ENCODE measurements at places on chromosomes 4 and X.

- DNase-seq, result no peak
Observed at GRCh38 chrX:32514986-32515385, 696.4 kb downstream of the DMD start.

DNA sequence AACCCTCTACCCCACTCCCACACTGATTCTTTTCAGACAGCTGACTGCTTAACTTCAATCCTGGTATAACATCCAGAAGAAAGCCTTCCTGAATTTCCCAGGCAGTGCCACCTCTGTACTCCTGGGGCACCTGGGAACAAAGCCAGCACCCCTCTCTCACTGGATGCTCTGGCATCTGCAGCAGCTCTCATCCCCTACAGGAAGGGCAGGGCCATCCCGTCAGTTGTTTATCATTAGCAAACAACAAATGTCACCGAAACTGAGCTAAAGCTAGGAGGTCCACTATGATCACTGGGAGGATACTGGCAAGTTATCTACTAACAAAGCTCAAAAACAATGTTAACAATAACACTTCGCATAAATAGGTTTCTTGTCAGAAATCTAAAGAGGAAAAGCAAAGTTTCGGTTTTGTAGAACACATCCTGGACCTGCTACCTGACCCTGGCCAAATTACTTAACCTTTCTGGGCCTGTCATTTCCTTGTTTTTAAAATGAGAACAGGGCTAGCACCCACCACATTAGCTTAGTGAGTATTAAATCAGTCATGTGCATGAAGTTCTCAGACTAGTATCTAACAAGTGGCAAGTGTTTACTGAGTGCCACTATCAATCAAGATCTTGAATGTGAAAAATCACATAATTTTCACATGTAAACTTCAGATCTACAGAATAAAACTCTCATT is 86.6 kb downstream of the NR3C2 start:
- DNase-seq, result no peak

DNA sequence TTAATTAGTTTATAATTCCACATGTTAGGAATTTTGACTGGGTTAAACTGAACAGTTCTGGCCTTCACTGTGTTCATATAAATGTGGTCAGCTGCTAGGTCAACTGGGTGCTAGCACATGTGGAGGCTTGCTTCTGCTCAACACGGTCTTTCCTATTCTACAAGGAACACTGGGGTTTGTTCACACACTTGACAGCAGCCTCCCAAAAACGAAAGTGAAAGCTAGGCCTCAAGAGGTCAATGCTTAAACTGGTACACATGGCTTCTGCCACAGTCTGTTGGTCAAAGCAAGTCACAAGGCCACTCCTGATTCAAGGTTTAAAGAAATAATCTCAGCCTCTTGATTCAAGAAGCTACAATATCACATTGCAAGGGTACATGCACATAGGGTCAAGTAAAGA is 126.5 kb downstream of the QDPR start:
- no peak for DNase-seq

DNA sequence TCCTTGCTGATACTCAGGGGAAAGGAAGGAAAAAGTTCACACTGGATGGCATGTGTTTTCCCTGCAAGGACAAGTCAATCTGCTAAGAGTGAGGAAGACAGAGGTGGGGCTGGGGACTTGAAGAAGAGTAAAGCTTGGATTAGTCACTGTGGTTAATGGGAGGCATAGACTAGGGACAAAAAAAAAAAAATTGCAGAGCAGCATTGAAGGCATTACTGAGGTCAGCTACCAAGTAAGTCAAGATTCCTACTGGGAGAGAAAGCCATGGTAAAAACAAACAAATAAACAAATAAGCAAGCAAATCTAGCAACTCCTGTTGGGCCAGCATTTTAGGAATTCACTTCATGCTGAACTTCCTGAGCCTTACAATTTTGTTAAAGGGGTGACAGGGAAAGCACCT is 58.2 kb upstream of the GPC4 start:
- DNase-seq, result no peak

DNA sequence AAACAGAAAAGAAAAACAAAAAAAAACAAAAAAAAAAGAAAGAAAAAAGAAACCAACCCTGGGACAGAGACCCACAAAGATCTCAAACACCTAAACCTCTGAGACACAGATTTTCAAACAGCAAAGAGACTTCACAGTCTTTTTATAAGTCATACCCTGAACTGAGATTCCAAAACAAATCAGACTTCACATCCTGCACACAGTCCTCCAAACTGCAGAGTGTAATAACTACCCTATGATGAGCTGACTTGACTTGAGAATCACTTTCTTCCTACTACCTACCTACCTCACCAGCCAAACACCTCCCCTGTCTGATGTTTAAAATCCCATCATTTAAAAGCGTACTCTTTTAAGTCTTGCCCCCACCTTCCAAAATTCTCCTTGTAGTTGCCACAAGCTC is 25.2 kb upstream of the GLOD5 start:
- DNase-seq, result no peak

- DNase-seq, result no peak
Observed at GRCh38 chrX:133645256-133645655, 230.0 kb upstream of the GPC4 start.

DNA sequence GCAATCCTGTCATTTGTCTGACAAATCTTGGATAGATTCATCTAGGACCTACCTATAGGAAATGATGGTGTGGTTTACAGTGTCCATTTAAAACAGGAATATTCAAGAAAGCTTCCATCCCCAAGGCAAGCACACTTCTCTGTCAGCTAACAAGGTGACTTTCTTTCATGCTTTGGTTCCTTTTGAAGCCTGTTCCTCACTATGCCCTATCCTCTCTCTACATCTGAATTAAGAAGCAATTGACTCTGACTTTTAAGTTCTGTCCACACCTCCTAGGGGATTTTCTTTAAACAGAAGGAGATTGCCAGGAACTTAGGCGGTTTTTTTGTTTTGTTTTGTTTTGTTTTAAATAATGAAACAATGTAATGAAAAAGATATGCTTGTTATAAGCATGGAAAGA is 1181.4 kb upstream of the TENM3 start:
- DNase-seq, result no peak

Data from LNCaP clone FGC (cell line).